ENCODE measurements at places on chromosomes 3 and 15.

DNA sequence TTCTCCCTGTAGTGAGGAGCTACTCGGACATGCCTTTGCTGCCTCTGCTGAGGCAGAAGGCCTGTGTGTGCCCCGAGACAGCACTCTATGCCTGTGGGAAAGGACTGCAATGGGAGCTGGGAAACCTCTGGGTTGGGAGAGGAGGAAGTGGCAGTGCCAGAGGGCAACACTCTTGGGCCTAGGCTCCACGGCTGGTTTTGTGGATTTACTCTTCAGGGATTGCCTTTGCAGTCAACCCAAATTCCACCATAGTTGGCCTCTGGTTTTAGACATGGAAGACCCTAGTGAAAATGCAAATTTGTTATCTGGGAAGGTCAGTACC lies 46.8 kb downstream of the ITGA11 start:
- peak overlapping the region; percentile 80 for H3K27ac ChIP-seq
- H3K36me3 ChIP-seq: no peaks in the 10 kb centered on the region
- H3K4me3 ChIP-seq: no peak overlapping the region
- DNase-seq: no peak

GRCh38 chr3:129017484-129017899 lies 16.4 kb downstream of the EFCC1 start:
- no peak for DNase-seq
- no peaks in the 10 kb centered on the region for H3K36me3 ChIP-seq
- peaks cover 23% of the 10 kb centered on the region for H3K4me1 ChIP-seq
- H3K27ac ChIP-seq: no peak overlapping the region

DNA sequence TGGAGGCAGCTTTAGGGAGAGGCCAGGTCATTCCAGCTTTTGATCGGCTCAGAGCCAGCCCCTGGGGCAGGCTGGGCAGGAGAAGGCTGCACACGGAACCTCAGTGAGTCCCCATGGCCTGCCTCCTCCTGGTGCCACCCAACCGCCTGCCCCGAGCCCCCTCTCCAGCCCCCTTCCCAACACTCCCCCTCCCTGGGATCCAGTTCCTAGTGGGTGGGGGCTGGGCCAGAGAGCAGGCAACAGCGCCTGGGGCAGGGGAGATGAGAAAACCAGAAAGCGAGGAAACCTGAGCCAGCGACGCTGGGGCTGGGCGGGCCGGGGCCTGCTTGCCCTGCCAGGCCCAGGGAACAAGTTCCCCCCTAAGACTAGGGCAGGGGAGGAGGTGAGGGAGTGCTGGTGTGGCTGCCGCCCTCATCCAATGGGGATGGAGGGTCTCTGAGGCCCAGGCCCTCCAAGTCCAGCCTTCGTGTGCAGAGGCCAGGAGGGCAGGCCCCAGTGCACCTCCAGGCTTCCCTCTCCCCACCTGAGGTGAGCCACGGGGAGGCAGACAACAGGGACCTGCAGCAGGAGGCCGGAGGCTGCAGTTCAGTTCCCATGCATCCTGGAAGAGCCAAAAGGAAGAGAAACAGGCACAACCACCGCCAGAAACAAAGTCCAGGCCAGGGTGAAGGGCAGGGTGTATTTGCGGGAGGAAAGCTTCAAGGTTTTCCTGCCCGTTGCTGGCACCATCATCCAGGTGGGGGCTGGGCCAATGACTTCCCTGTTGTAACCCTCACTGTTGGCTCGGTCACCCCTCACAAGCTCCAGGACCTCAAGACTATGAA lies 4.0 kb upstream of the SEMA3F start:
- H3K27me3 ChIP-seq: peaks cover 7% of the 10 kb centered on the region
- no peak for DNase-seq
- H3K4me3 ChIP-seq: no peak overlapping the region
- peaks cover 11% of the 10 kb centered on the region for H3K4me1 ChIP-seq
- H3K36me3 ChIP-seq: no peaks in the 10 kb centered on the region

DNA sequence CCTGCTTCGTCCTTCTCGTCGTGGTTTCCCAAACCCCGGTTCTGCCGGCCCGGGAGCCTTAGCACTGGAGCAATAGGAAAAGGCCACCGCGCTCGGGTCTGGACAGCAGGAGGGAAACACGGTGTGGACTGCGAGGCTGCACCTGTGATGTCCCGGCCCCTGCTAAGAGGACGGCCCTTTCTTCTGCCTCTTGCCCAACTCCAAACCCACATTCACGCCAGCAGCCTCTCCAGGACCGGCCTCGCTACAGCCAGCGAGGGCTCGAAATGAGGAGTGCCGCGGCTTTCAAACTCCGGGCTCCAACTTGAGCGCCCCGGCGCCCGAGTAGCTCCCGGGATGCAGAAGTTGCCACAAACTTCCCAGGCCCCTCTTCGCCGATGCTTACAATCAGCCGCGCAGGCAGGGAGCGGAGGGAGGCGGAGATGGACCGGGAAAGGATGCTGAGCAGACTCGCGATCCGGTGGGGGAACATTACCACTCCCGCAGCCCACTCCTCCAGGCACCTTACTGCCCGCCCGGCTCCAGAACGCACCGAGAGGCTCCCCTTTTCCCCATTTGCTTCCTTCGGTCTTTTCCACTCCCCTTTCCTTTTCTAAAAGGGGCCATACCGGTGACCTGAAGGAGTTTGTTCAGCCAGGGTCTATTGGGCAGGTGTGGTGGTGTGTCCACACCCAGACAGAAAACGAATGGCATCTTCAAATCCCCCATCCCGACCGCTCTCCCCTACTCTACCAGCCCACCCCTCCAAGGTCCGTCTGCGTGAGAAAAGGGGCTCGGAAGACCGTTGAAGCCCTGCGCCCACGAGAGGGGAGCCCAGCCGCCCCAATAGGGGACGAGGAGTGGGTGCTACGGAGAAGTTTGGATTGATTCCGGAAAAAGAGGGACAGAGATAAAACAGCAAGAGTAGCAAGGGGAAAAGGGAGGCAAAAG lies 18.8 kb upstream of the SATB1 start:
- no peaks in the 10 kb centered on the region for H3K36me3 ChIP-seq
- no peak overlapping the region for H3K27ac ChIP-seq
- H3K27me3 ChIP-seq: peaks cover 30% of the 10 kb centered on the region
- peak overlapping the region; percentile 55 for H3K4me3 ChIP-seq

DNA sequence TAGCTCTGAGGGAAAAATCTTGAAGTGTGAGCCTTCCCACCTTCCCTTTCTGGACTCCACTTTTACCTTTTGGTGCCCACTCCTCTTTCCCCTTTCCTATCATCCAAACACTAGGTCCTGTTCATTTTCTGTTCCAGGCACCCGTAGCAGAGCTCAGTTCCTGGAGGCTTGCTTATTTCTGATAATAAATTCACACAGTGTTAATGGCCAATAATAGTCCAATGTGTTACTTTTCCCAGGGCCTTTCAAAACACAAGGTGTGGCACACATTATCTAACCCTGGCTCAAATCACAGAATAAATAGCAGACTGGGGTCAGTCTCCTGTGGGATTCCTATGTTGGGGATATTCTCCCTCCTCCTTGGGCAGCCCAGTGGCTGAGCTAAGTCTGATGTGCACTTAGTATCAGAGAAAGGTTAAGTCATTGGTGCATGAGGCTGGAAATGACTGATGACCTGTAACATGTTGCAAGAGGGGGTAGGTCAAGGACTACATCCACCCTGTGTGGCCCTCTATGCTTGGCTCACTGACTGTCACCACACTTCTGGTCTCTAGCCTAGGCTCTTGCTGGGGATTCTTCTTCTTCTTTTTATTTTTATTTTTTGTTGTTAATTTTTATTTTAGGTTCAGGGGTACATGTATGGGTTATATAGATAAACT lies 43.7 kb upstream of the ROPN1 start:
- peaks cover 1% of the 10 kb centered on the region for H3K4me1 ChIP-seq
- no peak for DNase-seq
- H3K36me3 ChIP-seq: no peaks in the 10 kb centered on the region
- no peak overlapping the region for H3K4me3 ChIP-seq
- H3K27ac ChIP-seq: no peak overlapping the region

DNA sequence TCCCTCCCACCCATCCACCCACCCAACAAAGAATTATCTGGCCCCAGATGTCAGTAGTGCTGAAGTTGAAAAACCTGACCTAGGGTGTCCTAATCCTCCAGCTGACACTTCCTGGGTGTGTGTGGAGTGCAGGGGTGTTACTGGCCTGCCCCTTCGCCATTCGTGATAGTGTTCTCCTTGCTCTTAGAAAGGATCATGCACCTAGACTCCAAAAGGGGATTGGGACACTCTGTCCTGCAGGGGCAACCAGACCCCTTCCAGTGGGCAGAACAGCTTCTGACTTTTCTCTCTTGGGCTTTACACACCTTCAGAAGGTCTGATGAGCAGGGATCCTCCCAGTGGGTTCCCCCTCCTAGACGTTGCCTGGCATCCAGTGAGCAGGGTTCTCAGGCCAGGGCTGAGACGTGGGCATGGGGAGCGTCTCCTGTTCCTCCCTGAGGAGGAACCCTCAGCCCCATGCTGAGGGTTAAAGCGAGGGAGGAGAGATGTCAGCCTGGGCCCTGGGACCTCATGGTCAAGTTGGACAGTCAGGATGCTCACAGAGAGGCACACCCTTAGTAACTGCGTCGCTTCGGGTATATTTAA lies 75.0 kb downstream of the AAGAB start:
- H3K4me3 ChIP-seq: no peak overlapping the region
- H3K27ac ChIP-seq: peak overlapping the region; percentile 90
- no peak for DNase-seq
- H3K36me3 ChIP-seq: peaks cover 74% of the 10 kb centered on the region
- peaks cover 63% of the 10 kb centered on the region for H3K4me1 ChIP-seq
- no peaks in the 10 kb centered on the region for H3K27me3 ChIP-seq

DNA sequence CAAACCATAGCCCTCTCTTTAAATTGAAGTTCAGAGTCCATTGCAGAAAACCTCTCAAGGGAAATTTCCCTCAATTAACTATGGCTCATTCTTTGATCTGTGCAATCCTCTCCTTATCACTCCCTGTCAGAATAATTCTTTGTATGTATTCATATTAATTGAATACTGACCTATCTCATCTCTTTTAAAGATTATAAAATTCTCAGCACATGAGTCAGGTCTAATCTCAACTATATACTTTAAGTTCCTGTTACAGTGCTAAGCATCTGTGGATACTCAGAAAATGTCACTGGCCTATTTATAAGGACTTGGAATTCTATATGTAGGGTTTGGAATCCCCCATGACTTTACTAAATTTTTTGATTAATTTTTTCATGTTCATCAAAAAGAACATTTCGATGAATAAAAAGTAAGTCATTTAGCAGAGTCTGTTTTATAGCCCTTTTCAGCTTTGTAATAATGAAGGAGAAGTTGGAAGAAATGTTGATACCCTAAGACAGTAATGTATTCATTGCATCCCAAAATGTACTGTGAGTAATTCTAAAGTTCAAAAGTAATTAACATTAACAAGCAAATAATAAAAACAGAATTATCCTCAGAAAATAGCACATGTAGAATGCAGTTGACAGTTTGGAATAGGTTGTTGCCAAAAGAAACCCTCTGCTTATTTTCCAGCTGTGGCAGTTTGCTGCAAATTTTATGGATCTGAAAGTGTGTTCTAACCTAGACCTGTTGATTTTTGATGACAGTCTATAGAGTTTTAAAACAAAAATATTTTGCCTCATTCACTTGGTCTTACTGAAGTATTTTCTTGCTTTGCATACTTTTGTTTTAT lies 503.4 kb upstream of the CBLB start:
- H3K36me3 ChIP-seq: no peaks in the 10 kb centered on the region
- H3K4me3 ChIP-seq: no peak overlapping the region
- H3K27ac ChIP-seq: no peak overlapping the region
- 0 out of 2 replicates have a peak, but pooled peaks cover 3% of the 10 kb centered on the region for H3K4me1 ChIP-seq
- no peaks in the 10 kb centered on the region for H3K27me3 ChIP-seq

- H3K36me3 ChIP-seq: no peaks in the 10 kb centered on the region
- no peak overlapping the region for H3K27ac ChIP-seq
- no peak overlapping the region for H3K4me3 ChIP-seq
- peaks cover 4% of the 10 kb centered on the region for H3K4me1 ChIP-seq
- DNase-seq: no peak
These were observed 55.7 kb upstream of the LMOD3 start for GRCh38 chr3:69178082-69178481.

DNA sequence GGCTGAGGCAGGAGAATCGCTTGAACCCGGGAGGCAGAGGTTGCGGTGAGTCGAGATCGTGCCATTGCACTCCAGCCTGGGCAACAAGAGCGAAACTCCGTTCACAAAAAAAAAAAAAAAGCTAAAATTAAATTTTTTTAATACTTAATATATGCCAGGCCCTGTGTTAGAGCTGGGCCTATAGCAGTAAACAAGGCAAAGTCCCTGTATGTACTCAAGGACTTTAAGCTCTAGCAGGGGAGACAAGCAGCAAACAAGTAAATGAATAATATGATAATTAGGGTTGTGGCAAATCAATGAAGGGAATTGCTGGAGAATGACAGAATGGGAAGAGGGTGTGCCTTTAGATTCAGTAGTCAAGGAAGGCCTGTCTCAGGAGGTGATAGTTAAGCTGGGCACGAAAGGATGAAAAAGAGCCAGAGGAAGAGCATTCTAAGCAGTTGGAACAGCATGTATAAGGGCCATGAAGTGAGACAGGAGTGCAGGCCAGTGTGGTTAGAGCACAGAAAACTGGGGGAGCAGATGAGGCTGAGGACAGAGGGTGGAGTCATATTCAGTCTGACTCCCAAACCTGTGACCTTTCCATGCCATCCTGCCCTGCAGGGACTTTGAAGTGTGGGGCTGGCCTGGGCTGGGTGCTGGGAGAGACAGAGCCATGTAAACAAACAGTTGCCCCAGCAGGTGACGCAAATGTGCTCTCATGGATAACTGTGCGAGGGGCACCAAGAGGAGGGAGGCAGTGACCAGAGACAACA lies 6.6 kb upstream of the RAF1 start:
- H3K4me3 ChIP-seq: no peak overlapping the region
- no peaks in the 10 kb centered on the region for H3K4me1 ChIP-seq
- H3K27ac ChIP-seq: no peak overlapping the region
- H3K27me3 ChIP-seq: no peaks in the 10 kb centered on the region
- no peak for DNase-seq
- H3K36me3 ChIP-seq: no peaks in the 10 kb centered on the region

Measured in IMR-90 (cell line).